Fibroblast of skin of left biceps (primary cell): ENCODE measurements at places on chromosomes 1 and 21.

GRCh38 chr1:192709544-192709943, 73.6 kb downstream of the RGS13 start:
- no peak for DNase-seq

DNA sequence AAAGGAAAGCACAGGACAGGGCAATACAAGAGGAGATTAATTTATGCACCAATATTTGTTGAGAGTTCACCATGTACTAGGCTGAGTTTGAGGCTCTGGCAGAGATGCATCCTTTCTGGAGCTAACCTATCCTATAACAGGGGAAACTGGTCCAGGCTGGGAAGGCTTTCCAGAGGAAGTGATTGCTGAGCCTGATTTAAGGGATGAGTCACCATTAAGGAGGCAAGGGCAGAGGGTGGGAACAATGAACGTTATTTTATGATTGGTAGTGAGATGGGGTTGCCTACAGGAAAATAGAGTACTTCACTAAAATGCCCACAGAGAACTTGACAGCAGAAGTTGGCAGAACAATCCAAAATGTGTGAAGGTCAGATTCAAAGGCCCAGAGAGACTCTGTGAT, 141.4 kb downstream of the PLPP3 start:
- DNase-seq, result no peak

- no peak for DNase-seq
Observed at GRCh38 chr1:211648980-211649934, 26.2 kb downstream of the NEK2 start.

GRCh38 chr1:200179126-200179780, 151.7 kb downstream of the NR5A2 start:
- DNase-seq, result peak; percentile 34

GRCh38 chr1:28365864-28366263, 3.7 kb upstream of the PHACTR4 start:
- DNase-seq, result no peak

DNA sequence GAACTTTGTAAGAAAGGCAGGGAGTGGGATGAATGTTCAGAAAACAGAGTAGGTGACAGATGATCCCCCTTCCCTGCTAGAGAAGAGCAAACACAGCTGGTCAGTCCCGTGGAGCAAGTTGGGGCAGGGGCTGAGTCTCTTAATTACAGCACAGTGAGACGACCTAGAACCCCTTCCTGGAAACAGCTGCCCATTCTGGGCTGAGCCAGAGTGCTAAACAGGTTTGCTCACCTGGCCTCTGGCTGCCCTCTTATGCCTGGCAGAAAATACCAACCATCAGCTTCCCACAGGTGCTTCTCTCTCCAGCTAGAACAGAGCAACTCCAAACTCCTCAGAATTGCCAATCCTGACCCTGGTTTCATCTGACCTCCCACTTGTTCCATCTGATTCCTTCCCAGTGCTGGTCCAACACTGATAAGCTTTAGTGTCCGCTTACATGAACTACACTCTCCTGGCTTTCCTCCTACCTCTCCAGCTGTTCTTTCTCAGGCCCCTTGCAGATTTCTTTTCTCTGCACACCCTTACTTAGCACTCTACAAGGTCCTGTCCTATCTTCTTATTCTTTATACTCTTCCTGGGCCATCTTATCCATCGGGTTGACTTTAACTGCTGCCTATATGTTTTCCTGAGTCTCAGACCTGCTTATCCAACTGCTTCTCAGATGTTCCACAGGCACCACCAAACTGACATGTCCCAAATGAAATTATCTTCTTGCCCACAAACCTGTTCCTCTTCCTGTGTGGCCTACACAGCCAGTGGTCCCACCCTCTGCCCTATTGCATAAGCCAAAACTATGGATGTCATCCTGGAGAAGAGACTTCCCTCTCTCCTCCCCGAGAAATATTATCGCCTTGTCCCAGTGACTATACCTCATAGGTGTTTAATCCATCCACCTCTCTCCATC, 22.6 kb upstream of the COL9A2 start:
- DNase-seq, result no peak

DNA sequence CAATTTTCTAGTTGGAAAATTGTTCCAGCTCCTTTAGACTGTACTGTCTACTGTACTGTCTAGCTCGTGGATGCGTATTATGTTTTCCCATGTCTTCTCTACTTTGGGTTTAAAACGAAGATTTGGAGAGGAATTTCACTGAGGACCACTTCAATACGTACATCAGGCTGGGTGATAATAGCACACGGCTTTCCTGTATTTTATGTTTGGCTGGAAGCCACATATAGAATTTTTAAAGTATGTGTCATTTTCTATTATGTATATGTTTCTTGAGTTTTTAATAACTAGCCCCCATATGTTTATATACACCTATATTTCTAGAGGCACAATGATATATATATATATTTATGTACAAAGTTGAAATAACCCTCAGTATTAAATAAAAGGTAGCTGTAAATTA, 226.4 kb downstream of the GREM2 start:
- DNase-seq, result no peak

DNA sequence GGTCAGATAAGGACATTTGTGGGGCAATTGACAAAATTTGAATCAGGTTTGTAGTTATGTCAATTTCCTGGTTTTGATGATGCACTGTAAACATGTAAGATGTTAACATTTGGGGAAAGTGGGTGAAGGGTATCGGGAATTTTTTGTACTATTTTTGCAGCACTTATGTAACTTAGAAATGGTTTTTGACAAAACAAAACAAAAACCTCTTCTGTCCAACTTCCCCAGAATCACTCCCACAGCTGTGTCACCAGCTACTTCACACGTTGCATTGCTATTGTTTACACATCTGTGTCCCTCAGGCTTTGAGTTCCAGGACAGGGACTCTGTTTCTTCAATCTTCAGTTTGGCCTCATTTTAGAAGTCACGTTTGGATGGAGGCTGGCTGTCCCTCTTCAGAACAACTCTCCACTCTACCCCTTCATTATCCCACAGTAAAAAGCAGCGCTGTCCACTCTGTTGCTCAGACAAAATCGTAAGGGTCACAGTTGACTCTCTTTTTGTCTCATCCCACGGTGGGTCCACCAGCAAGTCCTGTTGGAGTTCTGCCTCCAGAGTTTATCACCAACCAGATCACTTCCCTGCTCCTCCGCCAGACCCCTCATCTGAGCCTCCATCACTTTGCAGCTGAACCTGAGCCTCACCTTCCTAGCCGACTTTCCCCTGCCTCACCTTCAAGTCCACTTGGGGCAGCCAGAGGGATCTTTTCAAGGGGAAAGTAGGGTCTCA, 63.2 kb downstream of the NENF start:
- DNase-seq, result no peak

DNA sequence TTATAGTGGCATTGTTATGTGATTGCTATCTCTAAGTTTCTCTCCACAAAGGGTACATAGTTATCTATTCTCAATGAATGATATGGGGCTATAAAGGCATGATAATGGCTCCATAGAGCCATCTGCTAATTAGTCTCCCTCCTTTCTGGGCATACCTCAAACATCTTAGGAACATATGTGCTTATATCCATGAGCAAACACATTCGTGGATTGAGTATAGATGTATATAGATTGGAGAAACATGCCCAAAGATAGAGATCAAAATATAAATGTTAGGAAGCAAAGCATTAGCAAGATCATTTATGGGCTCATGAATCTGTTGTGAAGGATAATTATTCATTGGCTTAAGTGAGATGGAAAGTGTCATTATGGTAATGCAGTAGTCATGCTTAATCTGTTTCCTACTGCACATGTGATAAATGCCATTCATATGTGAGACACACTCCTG, 155.8 kb upstream of the UBE2U start:
- DNase-seq, result no peak

DNA sequence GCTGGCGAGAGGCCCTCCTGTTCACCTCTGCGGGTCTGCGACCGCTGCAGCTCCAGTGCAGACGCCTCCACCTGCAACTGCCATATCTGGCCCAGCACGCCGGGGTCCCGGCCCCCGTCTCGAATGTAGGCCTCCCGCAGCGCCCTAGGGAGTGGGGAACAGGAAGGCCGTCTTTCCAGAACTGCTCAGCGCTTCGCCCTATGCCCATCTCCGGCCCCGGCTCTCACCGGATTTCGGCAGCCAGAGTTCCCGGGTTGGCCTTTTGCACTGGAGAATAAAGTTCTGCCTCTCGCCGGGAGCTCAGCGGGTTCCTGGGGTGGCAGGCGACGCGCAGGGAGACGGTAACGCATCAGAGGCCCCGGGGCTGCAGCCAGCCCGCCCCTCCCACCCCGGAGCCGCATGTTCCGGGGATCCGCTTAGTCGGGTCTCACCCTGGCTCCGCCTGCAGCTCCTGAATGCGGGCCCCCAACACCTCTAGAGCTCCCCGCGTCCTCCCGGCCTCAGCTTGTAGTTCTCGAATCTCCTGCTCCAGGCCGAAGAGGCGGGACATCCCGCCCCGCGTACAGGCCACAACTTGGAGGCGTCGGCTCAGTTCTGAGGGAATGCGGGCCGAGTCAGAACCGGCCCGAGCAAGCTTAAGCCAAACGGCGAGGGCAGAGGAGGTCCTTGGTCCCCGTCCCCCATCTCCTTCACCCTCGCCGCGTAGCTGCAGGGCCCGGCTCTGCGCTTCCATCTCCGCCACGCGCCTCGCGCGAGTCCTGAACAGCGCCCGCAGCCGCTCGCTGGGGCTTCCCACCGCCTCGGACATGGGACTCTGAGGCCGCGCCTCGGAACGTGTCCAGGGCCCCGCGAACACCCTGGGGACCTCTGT, 1.1 kb downstream of the CCDC17 start:
- no peak for DNase-seq

DNA sequence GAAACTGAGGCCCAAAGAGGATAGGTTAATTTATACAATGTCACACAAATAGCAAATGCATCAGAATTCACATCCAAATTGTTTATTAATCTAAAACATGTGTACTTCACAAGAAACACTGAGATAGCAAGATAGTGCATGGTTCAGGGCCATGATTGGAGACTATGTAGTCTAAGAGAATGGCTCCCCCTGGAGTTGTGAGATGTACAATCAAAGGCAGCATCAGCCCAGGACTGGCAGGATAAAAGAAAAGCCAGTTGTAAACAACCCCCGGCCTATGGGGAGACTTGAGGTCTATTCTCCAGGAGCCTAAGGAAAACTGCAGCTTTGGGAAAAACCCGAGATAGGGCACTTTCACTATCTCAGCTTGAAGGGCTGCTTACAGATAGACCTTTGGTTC, 511.0 kb downstream of the OMA1 start:
- DNase-seq, result peak; percentile 5

DNA sequence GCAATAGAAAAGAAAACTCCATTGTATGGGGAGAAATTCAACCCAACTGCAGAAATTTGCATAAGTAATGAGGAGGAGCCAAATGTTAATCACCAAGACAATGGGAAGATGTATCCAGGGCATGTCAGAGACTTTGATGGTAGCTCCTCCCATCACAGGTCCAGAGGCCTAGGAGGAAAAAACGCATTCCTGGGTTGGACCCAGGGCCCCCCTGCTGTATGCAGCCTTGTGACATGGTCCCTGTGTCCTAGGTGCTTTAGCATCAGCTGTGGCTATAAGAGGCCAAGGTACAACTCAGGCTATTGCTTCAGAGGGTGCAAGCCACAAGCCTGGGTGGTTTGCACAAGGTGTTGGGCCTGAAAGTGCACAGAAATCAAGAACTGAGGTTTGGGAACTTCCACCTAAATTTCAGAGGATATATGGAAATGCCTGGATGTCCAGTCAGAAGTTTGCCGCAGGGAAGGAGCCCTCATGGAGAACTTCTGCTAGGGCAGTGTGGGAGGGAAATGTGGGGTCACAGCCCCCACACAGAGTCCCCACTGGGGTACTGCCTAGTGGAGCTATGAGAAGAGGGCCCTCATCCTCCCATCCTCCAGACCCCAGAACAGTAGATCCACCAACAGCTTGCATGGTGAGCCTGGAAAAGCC, 162.3 kb downstream of the TGFB2 start:
- DNase-seq, result no peak

GRCh38 chr1:156070548-156070947, 9.6 kb downstream of the RAB25 start:
- no peak for DNase-seq

DNA sequence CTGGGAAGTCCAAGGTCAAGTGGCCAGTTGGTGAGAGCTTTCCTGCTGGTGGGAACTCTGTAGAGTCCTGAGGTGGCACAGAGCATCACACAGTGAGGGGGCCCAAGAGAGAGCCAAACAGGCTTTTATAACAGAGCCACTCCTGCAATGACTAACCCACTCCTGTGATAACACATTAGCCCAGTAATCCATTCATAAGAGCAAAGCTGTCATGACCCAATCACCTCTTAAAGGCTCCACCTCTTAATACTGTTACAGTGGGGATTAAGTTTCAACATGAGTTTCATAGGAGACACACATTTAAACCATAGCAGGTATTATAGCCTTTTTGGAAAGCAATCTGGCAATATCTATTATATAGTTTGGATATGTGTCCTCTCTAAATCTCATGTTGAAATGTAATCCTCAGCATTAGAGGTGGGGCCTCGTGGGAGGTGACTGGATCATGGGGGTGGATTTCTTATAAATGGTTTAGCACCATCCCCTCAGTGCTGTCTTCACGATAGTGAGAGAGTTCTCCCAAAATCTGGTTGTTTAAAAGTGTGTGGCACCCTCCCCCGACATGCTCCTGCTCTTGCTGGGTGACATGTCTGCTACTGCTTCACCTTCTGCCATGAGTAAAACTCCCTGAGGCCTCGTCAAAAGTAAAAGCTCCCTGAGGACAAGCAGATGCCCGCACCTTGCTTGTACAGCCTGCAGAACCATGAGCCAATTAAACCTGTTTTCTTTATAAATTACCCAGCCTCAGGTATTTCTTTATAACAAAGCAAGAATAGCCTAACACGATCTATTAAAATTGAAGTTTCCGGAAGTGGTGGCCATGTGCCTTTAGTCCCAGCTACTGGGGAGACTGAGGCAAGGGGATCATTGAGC, 64.5 kb downstream of the CD58 start:
- no peak for DNase-seq
